ENCODE measurements at places on chromosomes 5 and 9.

GRCh38 chr5:181092428-181092827 is 38.5 kb downstream of the OR2V1 start:
- no peak for DNase-seq

DNA sequence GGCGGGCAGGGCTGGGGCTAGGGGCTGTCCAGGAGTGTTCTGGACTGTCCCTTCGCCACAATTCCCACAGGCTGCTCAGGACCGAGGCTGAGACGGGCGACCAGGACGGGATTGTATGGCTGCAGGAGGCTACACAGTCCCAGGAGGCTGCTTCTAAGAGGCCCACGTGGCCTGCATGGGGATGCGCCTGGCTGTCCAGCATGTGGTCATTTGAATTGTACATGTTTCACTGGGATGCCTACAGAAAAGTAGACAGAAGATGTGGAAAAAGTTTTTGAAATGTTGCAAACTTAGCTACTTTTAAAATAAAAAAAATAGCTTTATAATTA is 32.6 kb upstream of the SPTLC1 start:
- DNase-seq = no peak

GRCh38 chr5:94191604-94192003 is 426.8 kb downstream of the KIAA0825 start:
- no peak for DNase-seq

DNA sequence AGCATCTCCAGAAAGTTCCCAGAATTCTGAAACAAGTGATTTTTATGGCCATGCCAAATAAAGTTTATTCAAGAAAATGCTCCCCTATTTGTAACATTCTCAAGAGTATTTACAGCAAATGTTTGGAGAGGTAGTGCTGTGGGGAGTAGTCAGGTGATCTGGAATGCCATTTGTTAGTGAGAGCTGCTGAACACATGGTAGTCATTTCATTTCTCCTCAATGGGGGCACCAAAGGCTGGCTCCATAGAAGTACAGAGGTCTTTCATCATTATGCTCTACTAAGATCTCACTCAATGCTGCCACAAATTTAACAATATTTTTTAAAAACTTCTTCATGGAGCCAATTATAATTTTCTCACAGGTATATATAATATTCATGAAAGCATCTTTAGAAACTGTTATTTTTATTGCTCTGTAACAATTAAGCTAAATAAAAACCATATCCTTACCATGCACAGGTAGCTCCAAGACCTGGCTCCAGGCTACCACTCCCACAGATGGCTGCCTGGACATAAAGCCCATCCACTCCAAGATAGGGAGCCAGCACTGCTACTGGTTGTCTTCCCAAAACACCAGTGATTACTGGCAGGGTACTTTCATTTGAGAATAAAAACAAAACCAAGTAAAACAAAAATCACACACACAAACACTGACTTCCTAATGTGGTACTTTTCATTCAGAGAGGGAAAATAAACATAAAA is 200.8 kb downstream of the PLK2 start:
- no peak for DNase-seq

GRCh38 chr9:88537761-88538091 is 2.7 kb downstream of the NXNL2 start:
- peak; percentile 63 for DNase-seq

DNA sequence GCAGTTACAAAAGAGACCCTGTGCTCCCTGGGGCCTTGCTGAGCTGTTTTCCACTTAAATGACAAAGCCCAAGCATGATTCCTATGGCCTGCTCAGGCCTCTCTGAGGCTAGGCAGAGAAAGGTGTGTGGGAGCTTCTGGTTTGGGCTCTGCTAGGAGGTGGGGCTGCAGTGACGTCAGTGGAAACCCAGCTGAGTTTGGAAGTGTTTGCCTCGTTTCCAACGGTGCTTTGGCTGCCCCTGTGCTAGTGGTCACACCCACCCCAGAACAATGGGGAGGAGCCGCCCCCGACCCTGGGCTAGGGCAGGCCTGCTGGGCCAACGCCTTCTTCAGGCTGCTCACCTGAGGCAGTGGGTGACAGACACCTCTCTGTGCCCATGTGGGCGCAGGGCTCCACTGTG is 10.4 kb downstream of the ANGPTL2 start:
- DNase-seq = no peak

DNA sequence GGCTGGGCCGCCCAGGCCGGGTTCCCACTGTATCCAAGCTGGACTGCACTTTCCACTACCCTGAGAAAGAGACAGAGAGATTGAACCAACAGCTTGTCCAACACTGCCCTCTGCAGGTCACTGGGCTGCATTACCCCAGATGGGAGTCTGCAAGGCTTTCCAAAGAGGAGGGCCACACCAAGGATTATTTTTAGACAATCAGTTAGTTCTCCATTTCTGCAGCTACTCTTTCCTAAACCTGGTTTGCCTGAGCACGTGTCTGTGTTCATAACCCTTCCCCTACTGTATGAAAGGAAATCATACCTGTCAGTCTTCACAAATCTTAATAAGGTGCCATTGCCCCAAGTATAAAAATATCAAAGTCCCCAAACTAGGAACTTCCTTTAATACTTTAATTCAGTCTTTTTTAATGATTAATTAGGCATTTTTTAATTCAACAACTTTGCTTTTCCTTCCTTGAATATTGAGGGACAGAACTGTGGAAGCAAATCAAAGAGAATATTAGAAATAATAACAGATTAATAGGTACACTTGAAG is 13.4 kb upstream of the FGF1 start:
- DNase-seq = peak; percentile 85

- no peak for DNase-seq
These were observed 55.5 kb downstream of the FAM81B start for GRCh38 chr5:95446560-95447221.

DNA sequence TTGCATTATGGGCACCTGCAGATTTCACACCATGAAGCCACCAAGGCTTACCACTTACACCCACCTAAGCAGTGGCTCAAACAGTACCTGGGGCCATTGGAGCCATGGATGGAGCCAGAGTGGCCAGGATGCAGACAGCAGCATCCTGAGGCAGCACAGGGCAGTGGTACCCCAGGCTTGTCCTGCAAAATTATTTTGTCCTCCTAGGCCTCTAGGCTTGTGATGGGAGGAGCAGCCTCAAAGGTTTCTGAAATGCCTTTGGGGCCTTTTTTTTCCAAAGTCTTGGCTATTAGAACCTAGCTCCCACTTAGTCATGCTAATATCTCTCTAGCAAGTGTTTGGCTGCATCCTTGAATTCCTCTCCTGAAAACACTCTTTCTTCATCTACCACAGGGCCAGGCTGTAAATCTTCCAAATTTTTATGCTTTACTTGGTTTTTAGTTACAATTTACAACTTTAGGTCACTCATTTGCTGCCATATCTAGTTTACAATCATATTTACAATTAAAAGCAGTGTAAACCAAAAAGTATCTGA is 15.7 kb downstream of the TMC1 start:
- no peak for DNase-seq

DNA sequence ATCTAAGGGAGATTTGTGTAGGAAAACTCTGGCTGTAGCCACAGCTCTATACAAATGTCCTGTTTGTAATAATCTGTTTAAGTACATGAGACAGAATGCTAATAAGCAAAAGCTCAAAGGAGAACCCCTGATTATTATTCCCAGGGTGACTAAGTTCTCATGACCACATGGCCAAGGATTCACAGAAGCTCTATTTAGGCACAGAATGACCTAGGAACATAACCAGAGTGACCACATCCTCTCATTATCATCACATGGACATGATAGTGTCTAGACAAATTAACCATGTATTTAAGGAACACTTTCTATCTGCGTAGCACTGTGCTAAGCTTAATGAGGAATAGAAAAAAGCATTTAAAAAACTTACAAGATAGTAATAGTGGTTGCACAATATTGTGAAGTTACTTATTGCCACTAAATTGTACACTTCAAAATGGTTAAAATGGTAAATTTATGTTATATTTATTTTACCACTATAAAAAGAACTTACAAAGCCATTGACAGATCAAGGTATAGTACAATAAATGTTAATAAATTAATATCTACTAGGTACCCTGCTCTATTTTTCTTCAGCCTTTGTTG is 56.3 kb downstream of the STX17 start:
- DNase-seq = no peak

- DNase-seq = peak; percentile 24
These were observed 43.4 kb upstream of the VCAN start for GRCh38 chr5:83428126-83428525.

DNA sequence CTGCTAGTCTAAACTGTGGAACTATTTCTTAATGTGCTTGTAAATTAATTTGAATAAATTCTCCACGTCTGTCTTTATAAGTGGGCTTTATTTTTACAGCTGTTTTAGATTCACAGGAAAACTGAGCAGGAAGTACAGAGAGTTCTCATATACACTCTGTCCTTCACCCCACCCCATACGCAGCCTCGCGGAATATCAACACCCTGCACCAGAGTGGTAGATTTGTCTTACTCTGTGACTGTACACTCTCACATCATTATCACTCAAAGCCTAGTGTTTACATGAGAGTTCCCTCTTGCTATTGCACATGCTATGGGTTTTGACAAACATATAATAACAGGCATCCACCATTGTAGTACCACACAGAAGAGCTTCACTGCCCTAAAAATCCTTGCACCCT is 179.7 kb upstream of the DAB2 start:
- DNase-seq = no peak

DNA sequence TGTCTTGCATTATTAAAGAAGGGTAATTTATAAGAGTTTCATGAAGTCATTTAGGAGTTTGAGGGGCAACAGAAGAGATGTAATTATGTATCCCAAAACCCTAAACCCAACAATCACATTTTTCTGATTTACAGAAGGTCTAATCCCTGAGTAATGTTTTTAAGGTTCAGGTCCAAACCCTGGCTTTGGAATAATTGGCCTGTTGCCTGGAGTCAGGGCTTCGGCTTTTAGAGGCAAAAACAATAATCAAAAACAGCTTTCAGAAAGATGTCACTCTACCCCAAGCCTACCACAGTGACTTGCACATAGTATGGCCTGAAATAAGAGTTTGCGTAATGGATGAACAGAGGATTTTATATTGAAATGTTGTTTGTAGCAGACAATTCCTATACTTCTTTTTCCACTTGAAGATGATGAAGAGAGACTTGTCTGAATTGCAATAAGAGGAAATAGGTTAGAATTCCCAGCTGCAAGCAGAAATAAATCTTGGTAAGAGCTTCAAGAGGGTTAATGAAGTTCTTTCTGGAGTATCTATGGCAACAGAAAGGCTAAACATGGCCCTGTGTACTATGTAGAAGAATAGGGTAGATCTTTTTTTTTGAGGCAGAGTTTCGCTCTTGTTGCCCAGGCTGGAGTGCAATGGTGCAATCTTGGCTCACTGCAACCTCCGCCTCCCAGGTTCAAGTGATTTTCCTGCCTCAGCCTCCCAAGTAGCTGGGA is 152.0 kb downstream of the GPBP1 start:
- DNase-seq = no peak

- DNase-seq = no peak
These were observed 87.8 kb downstream of the RXRA start for GRCh38 chr9:134413890-134414623.

DNA sequence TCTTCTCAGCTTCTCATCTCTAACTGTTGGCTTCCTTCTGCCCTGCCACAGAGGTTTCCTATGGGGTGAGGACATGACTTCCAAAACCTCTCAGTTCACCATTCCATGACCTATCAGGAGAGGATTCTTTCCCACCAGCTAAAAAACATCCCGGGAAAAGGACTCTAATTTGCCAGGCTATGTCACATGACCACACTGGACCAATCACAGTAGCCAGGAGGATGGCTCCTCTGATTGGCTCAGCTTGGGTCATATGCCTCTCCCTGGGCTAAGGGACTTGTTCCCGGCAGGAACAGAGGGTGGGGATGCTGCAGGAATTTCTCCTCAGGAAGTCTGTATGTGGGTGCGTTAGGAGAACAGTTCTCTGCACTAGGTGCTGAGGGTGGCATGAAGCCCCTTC is 40.3 kb upstream of the XPA start:
- no peak for DNase-seq

- no peak for DNase-seq
These were observed 245.4 kb upstream of the TUT7 start for GRCh38 chr9:86599561-86599960.

DNA sequence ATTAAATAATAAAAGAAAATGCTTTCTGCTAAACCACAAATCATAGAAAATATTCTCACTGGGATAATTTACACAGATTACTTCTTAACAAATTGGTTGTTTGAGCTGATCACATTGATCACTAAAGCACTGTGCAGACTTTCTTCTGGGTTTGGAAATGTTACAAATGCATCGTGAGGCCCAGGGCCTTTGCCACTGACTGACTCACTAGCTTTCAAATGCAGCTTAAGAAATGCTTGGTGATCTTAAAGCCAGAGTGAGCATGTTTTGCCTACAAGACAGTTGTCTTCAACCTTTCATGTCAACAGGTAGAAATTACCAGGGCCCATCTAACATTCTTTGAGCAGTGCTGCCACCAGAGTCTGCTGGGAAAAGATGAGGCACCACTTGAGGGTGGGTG is 252.3 kb upstream of the ADRA1B start:
- DNase-seq = no peak

GRCh38 chr9:87909310-87910041 is 8.3 kb upstream of the SPATA31C1 start:
- DNase-seq = peak; percentile 41

DNA sequence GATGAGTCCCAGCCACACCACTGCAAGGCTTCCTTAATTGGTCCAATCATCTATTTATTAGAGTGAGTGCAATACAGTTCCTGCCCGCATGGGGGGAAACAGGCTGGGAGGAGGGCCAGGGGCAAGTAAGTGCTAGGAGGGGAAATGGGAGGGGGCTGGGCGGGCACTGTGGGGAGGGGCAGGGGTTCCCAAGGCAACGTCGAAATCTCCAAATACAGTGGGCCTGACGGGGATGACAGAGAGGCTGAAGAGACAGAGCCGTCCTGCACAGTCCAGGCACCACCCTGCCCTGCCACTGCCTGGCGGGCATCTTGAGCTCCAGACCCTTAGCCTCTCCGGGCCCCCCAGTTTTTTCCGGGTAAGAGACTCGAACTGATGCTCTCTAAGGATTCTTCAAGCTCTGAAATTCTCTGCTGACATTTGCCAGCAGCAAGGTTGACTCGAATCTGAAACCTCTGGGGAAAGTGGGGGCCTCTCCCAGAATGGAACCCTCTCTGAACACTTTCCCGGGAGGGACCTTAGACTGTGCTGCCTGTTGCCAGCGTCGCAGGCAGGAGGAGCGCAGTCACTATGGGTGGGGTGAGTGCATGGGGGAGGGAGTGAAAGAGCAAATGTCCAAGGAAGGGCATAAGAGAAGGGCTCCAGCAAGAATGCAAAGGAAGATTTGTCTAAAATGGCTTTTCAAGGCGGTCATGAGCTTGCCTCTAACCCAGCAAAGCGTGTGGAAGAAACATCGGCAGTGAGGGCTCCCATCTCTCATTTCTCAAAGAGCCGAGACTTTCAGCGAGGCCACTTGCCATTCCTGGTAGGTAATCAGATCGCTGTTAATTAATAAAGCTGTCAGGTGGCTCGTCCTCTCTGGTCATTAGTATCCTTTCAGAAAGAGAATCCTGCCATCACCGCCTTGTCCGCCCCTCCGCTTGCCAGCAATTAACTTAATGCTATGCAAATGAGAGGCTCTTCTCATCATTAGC is 99.0 kb downstream of the GTF3C4 start:
- peak; percentile 88 for DNase-seq

- DNase-seq = peak; percentile 30
These were observed 241.4 kb downstream of the ARHGAP26 start for GRCh38 chr5:143011585-143011984.

Measured in hematopoietic multipotent progenitor cell treated with erythropoietin and hydrocortisone succinate and interleukin-3 and kit ligand, for 6 days (in vitro differentiated cells).